ENCODE measurements at places on chromosomes 5 and 9. TPM values are rescaled to one million over a fixed set of nuclear protein-coding genes. Genes with fewer than 3 reads are reported as not detected.
A peak's percentile ranks its signal among the peaks of the same experiment; 100 is the strongest.

GRCh38 chr5:677131-678101, 15.7 kb downstream of the TPPP start:
- H3K4me3 ChIP-seq: no peak overlapping the region
- no peaks in the 10 kb centered on the region for H3K36me3 ChIP-seq
- H3K27ac ChIP-seq: no peak overlapping the region
- no peaks in the 10 kb centered on the region for H3K27me3 ChIP-seq

- peaks cover 81% of the 10 kb centered on the region for H3K27me3 ChIP-seq
- DNase-seq: no peak
- H3K27ac ChIP-seq: no peak overlapping the region
Measured at GRCh38 chr9:96082516-96083232, 207.2 kb downstream of the ERCC6L2 start.

DNA sequence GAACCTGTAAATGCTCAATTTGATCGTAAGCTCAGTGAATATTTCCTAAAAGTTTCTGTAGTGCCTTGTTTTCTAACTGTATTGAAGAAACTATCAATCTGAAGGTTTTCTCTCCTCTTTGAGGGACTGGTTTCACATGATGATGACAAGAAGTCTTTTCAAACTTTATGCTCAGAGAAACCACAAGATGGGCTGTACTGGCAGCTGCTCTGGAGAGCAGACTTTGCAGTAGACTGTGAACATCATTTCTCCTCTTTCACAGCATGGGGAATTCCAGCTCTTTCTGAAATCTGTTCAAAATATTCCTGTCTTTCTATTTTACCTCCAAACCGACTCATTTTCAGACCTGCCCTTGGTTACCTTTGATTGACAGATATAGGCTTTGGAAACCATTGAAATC, 194.4 kb downstream of the IZUMO3 start:
- no peaks in the 10 kb centered on the region for H3K36me3 ChIP-seq
- no peak overlapping the region for H3K27ac ChIP-seq
- no peaks in the 10 kb centered on the region for H3K27me3 ChIP-seq
- no peaks in the 10 kb centered on the region for H3K4me1 ChIP-seq

- H3K4me1 ChIP-seq: no peaks in the 10 kb centered on the region
- H3K27ac ChIP-seq: no peak overlapping the region
- H3K27me3 ChIP-seq: no peaks in the 10 kb centered on the region
- H3K36me3 ChIP-seq: no peaks in the 10 kb centered on the region
Measured at GRCh38 chr5:158286827-158287226, 427.9 kb upstream of the CLINT1 start.

DNA sequence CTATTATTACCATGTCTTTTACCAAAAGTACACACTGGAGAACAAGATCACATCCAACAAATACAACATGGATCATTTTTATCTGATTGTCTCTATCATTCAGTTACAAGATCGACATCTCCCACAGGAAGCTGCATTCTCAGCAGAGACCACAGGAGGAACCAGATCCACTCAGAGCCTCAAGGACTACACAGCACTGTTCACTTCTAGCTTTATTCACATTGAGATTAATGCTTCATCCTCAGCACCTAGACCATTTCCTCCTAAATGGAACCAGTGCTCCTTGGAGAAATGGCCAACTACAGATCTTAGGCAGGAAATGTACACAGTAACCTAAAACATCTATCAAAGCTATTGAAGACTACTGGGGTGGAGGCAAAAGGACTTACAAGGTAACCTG, 13.3 kb upstream of the C5orf15 start:
- no peak for DNase-seq
- H3K4me1 ChIP-seq: no peaks in the 10 kb centered on the region
- no peak overlapping the region for H3K4me3 ChIP-seq

- no peak overlapping the region for H3K27ac ChIP-seq
- H3K36me3 ChIP-seq: no peaks in the 10 kb centered on the region
- peak; percentile 89 for DNase-seq
- no peaks in the 10 kb centered on the region for H3K27me3 ChIP-seq
- H3K4me1 ChIP-seq: 0 out of 2 replicates have a peak, but pooled peaks cover 7% of the 10 kb centered on the region
- H3K4me3 ChIP-seq: no peak overlapping the region
Measured at GRCh38 chr5:123700624-123701287, 188.8 kb downstream of the CSNK1G3 start.

DNA sequence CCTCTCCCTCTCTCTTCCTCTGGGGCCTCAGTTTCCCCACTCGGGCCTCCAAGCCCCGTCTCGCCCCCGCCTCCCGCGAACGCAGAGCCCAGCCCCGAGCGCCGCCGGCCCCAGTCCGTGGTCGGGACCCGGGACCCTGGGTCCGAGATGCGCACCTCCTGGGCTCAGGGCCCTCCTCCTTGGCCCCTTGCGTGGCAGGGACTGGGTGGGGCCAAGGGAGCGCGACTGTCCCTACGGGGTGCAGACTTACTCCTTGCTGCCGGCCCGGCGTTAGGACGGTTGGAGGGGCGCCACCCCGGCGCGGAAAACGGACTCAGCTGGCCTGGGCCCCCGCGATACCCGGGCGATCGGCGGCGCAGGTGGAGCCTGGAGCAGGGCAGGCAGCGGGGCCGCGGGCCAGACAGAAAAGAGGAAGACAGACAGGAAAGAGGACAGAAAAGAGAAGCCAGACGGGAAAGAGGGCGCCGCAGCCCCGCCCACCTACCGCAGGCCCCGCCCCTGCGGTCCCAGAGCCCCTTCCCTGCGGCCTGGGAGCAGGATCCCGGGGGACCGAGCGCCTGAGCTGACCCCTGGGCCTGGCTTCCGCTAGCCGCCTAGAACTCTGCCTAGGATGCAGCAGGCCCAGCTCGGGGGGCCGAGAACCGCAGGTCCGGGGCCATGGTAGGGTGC, at the start of gene GBGT1:
Gene GBGT1, minus strand, starts transcription at position 411 of the 669 bp plus-strand sequence. CDS start 1,502 bp downstream, outside the sequence.
- no peaks in the 10 kb centered on the region for H3K4me1 ChIP-seq
- peaks cover 12% of the 10 kb centered on the region for H3K27me3 ChIP-seq
- H3K27ac ChIP-seq: no peak within 1 kb of the TSS
- peak; percentile 3 for DNase-seq

DNA sequence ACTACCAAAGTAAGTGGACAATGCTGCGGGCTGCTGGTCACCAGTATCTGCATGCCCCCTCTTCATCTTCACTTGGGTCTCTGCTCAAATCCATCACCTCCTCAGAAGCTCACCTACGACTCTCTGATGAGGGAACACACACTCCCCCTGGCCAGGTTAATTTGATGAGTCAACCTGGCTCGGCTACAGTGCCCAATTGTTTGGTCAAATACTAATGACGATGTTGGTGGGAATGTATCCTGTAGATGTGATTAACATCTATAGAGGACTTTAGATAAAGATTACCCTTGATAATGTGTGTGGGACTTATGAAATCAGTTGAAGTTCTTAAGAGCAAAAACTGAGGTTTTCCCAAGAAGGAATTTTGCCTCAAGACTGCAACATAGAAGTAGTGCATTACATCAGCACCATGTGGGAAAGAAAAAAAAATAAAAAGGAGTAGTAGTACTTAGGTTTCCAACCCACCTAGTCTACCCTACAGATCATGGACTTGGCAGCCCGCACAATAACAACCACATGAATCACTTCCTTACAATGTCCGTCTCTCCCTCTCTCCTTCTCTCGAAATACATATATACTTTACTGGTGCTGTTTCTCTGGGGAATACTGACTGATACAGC, 467.3 kb downstream of the DNAH5 start:
- H3K4me3 ChIP-seq: no peak overlapping the region
- peak overlapping the region; percentile 17 for H3K27ac ChIP-seq
- H3K4me1 ChIP-seq: peaks cover 10% of the 10 kb centered on the region
- DNase-seq: no peak

EFNA5 gene
- 38.0 TPM for total RNA-seq

TSC1 gene
- total RNA-seq: 61.0 TPM

GARIN3 gene
- total RNA-seq: not detected

Measured in PC-9 (cell line).